ENCODE measurements at places on chromosomes 4 and X. TPM values are rescaled to one million over a fixed set of nuclear protein-coding genes. Genes with fewer than 3 reads are reported as not detected.

Gene FAT1
- total RNA-seq = 122 TPM

Gene FGA
- total RNA-seq = not detected

Gene STEEP1
- total RNA-seq = 43.8 TPM

Gene GUCY1A1
- 0.14 TPM for total RNA-seq

Gene GAGE1
- total RNA-seq = not detected

Gene ATP1B4
- not detected for total RNA-seq

Gene MTMR8
- total RNA-seq = not detected

Gene ADAD1
- not detected for total RNA-seq

Gene PHKA1
- total RNA-seq = 9.3 TPM

Gene MANBA
- total RNA-seq = 231 TPM

Gene VSIG1
- total RNA-seq = not detected

Gene ABLIM2
- 0.22 TPM for total RNA-seq

Gene AGTR2
- not detected for total RNA-seq

Gene LRP2BP
- 0.43 TPM for total RNA-seq

Gene ADAM29
- not detected for total RNA-seq

Gene PHEX
- total RNA-seq = 0.44 TPM

Gene SSX2
- total RNA-seq = not detected

Gene TAB3
- total RNA-seq = 13.1 TPM

Gene CSAG3
- total RNA-seq = not detected

Gene ADAMTS3
- 1.5 TPM for total RNA-seq

Gene NAP1L2
- total RNA-seq = 0.29 TPM

Gene SNCA
- 7.9 TPM for total RNA-seq

Gene CSAG2
- total RNA-seq = not detected

Gene F9
- not detected for total RNA-seq

Gene CFI
- 0.57 TPM for total RNA-seq

Gene BGN
- total RNA-seq = 23.3 TPM

Gene SULT1B1
- not detected for total RNA-seq

Gene FAAH2
- total RNA-seq = 0.14 TPM

Gene P2RY4
- total RNA-seq = 0.14 TPM

Gene NR0B1
- total RNA-seq = not detected

Gene TDO2
- total RNA-seq = 12.3 TPM

Gene QRFPR
- not detected for total RNA-seq

Gene NEK1
- total RNA-seq = 8.4 TPM

Gene WDR45
- total RNA-seq = 65.3 TPM

Gene POLN
- total RNA-seq = 1.1 TPM

Gene GAB1
- 12.0 TPM for total RNA-seq

Gene UGT2A1
- total RNA-seq = not detected

Gene ERAS
- 0.22 TPM for total RNA-seq

Gene SORBS2
- total RNA-seq = 7.3 TPM

Gene STS
- 3.3 TPM for total RNA-seq

Gene YIPF6
- total RNA-seq = 39.4 TPM

Gene SUPT20HL2
- total RNA-seq = 0.43 TPM

Gene SRPX2
- total RNA-seq = 73.2 TPM

Gene RNF113A
- 27.1 TPM for total RNA-seq

Gene MAGEE2
- total RNA-seq = not detected

Gene THAP9
- 2.8 TPM for total RNA-seq

Gene HDAC6
- total RNA-seq = 37.2 TPM

Gene PAGE1
- not detected for total RNA-seq

Gene DGKK
- not detected for total RNA-seq

Gene IL9R
- total RNA-seq = not detected

Gene GPR119
- not detected for total RNA-seq

Gene NONO
- total RNA-seq = 432 TPM
